Cerebellar nuclear complex (tissue), 1 donor: ENCODE measurements at places on chromosomes 4 and X.

- no peak for DNase-seq
These were observed 99.5 kb downstream of the NEUROG2 start for GRCh38 chr4:112416464-112416863.

GRCh38 chr4:3364634-3365314 lies 72.0 kb downstream of the RGS12 start:
- DNase-seq: no peak

DNA sequence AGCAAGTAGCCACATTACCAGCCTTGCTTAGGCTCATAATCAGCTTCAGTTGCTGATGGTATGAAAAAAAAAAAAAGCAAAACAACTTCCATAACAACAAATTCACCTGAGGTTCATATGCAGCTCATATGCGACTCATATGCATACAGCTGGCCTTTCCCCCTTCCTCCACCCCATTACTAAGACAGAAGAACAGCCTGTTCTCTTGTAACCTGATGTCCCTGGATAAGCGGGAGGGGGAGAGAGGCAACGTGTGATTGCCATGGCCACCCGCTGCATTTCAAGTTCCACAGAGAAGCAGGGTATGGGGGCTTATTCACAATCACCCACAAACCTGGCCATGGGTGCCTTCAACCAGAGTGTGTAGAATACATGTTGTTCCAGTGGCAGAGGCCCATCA lies 95.1 kb upstream of the DGKK start:
- DNase-seq: no peak

DNA sequence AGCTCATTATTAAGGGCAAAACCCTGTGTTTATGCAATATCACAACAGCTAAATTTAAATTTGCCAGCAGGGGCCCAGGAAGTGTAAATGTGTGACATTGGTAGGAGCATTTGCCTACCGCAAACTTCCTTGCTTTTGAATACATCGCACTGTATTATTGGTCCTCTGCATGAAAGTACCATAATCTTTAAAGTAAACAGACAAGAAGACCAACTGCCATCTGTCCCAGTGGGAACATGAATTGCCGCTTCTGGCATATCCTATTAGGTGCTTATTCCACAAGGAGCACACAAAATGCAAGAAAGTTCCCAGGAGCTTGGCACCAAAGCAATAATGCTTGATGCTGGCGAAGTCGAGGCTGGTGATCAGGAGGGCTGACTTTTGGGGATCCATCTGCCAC lies 51.3 kb downstream of the SOD3 start:
- DNase-seq: no peak

DNA sequence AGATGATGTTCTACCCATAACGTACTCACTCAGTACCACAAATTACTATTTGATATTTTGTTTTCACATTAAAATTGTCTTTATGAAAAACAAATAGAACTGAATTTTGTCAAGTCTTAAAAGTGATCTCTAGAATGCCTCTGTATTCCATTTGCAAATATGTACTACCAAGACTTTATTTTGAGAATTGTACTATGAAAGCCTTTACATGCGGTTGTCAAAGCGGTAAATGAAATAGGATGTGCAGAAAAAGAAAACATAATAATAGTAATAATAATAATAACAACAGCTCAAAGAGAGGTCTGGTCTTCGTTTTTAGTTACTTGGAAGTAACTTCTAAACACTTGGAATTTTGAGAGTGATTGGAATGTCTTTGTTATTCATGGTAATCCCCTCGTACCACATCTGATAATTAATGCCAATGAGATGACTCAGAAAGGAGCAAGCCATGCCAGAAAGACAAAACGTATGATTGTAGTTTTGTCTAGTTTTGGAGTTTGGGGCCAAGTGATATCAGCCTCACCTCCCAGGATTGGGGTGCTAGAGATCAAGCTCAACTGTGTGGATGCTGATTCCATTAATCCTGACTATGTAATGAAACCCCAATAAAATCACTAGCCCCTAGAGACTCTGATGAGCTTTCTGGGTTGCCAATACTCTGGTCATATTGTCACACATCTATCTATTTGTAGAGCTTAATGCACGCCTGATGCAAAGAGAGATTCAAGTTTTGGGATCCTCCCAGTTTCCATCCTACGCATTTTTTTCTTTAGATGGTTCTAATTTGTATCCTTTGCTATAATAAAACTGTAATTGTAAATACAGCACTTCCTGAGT lies 20.2 kb upstream of the CTSO start:
- DNase-seq: no peak

DNA sequence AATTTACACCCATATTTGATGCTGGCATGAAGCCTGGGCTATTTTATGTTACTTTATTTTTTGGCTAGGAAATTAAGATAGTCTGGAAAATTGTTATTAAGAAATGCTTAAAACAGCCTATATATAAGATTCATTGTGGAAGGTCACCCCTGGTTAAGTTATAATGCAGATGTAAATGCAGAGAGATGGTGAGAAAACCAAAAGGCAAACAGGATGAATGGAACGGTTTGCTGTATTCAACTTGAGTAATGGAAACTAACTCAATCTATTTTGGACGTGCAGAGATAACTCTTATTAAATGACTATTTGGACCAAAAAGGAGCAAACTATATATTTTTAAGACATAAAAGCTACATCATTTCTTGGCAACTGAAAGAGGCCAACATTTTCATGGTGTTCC lies 446.3 kb upstream of the FRG1 start:
- no peak for DNase-seq

DNA sequence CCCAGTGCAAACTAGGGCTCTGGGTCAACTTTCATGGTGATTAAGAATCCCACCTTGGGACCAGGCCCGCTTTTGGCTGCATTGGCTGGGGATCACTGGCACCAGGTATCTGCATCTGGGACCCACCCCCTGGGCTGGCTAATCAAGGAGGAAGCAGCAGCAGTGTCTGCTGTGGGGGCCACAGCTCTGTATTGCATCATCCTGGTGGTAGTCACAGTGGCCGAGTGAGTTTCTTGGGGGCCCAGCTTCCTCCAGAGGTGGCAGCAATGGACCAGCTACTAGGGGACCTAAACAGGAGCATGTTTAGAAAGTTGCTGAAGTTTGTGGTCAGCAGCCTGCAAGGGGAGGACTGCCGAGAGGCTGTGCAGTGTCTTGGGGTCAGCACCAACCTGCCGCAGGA lies 15.7 kb downstream of the LNX1 start:
- no peak for DNase-seq

DNA sequence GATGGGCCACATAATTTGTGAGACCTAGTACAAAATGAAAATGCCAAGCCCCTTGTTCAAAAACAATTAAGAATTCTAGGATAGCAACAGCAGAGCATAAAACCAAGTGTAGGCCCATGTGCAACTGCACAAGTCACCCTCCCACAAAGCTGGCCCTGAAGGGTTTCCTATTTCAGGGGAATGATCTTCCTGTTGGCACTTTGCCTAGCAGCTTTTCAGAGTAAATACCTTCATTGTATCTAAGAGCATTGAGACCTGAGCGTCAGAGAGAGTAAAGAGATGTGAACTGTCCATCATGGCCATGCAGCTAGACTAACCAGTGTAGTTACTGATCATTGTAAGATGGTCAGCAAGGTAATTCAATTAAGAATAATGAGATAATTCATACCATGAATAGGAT lies 113.6 kb downstream of the CNKSR2 start:
- DNase-seq: no peak

DNA sequence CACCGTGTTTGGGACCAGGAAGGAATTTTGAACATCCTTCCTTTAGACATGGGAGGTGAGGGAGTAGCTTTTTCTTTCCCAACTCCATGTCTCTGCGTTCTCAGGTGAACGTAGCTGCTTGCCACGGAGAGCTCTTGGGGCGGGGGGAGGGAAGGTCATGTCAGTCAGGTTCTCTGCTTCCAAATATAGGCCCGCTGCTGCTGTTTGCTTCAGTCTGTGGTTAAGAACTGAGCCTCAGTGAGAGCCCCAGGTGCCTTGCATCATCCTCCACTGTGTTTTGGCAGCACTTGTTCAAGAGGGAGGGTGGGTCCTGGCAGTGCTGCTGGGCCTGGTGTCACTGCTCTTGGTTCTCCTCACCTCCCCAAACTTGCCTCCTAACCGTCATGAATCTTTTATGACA lies 46.5 kb downstream of the HADH start:
- no peak for DNase-seq

GRCh38 chr4:53586121-53586816 lies 5.0 kb downstream of the LNX1 start:
- no peak for DNase-seq

DNA sequence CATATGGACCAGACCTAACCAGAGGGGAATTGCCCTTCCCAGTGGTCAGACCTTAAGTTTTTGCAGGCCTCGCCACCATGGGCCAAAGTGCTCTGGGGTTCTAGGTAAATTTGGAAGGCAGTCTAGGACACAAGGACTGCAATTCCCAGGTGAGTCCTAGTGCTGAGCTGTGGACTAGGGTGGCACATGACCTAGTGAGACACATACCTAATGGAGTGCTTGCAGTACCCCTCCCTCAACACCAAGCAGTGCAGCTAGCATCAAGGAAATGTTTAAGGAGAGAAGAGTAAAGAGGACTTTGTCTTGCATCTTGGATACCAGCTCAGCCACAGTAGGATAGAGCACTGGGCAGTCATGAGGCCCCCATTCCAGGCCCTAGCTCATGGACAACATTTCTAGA lies 60.8 kb downstream of the BRCC3 start:
- no peak for DNase-seq

DNA sequence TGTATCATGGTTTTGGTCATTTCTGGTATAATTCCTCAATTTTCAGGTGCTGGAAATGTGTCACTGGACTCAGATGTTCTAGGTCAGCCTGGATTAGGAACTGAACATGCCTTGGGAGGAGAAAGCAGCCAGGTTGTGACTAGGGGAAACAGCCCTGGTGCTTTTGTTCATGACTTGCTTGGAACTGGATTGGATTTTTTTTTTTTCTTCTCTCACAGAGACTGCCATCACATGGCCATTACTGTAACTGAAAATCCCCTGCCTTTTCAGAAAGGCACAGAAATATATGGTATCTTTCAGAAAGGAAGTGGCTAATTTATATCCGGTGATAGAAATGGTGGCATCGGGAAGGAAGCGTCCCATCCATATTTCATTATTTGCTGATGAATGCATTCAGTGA lies 34.6 kb downstream of the SEPTIN11 start:
- DNase-seq: no peak

- DNase-seq: no peak
These were observed 122.3 kb upstream of the TBL1X start for GRCh38 chrX:9342561-9343051.

DNA sequence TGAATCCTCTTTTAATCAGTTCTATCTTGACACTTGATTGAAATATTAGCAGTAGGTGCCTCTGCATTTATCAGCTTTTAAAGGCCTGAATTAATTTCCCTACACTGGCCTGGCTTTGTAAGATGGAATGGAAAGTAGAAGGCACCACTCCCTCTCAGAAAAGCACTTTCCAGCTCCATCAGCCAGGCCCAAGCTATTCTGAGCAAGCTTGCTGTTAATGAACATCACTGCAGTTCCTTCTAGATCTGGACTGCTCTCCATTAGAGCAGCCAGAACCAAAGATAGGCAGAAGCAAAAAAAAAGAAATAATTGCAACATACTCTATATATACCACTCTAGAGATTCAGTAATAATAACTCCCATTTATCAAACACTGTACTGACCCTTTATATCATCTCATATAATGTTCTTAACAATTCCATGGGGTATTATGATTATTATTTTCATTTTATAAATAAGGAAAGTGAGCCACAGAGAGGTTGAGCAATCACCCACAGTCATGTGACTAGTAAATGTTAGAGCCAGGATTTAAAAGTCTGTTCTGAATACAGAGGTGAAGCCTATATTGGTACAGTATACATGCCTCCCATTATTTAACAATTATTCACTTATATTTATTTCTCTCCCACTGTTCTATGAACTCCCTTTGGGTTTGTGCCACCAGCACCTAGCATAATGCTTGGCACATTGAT lies 39.4 kb upstream of the GPC3 start:
- no peak for DNase-seq

GRCh38 chr4:4948370-4948769 lies 70.9 kb downstream of the CYTL1 start:
- DNase-seq: no peak

DNA sequence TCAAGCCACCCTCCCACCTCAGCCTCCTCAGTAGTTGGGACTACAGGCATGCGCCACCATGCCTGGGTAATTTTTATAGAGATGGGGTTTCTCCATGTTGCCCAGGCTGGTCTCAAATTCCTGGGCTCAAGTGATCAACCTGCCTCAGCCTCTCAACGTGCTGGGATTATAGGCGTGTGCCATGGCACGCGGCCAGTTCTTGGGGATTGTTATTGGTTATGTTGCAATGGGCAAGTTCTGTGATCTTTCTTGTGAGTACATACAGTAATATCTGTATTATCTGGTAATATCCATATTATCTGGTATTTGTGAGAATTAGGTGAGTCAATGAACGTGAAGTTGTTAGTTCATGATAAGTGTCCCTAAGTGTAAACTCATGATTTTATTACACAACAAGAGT lies 90.3 kb upstream of the TBL1X start:
- no peak for DNase-seq

DNA sequence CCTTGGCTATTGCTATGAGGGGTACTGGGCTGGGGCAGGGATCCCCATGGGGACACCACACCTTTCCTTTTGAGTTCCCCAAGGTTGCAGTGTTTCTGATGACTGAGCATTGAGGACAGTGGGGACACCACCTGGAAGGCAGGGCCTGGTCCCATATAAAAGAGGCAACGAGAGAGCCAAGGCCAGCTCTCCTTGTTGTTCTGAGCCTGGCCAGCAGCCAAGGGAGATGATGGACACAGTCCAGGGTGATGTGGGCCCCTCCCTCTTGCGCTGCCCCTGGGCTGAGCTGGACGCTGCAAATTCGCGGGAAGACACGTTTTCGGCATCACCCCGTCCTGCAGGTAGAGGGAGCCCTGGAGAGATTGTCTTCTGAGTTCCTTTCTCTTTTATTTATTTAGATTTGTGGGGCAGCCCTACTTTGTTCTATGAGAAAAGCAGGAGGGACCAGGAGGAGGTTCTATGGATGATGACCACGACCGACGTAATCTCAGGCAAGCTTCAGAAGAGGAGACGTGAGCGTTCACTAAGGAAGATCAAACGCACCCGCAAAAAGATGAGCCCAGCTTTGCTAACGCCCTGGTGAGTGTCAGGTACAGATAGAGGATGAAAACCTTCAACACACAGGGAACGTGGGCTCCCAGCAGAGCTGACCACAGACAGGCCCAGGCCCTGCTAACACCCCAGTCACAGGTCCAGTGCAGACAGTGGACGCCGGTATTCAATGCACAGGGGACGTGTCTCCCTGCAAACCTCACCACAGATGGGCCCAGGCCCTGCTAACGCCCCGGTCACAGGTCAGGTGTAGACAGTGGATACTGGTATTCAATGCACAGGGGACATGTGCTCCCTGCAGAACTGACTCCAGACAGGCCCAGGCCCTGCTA lies 97.4 kb downstream of the SHOX start:
- no peak for DNase-seq

GRCh38 chrX:96433409-96434077 lies 251.1 kb upstream of the DIAPH2 start:
- DNase-seq: no peak

GRCh38 chr4:156931267-156931666 lies 40.3 kb downstream of the PDGFC start:
- no peak for DNase-seq

GRCh38 chr4:81392164-81392563 lies 79.5 kb downstream of the RASGEF1B start:
- DNase-seq: no peak

- no peak for DNase-seq
These were observed 7.9 kb upstream of the CTSO start for GRCh38 chr4:155961575-155961974.
